ENCODE measurements at places on chromosomes 1 and 21. TPM values are rescaled to one million over a fixed set of nuclear protein-coding genes. Genes with fewer than 3 reads are reported as not detected.

- H3K27me3 ChIP-seq: no peaks in the 10 kb centered on the region
- no peaks in the 10 kb centered on the region for H3K36me3 ChIP-seq
- no peak for DNase-seq
- H3K27ac ChIP-seq: no peak overlapping the region
- no peak overlapping the region for H3K4me3 ChIP-seq
Measured at GRCh38 chr1:68516066-68516465, 19.2 kb upstream of the DEPDC1 start.

The CGN gene
- 0.27 TPM for total RNA-seq

GRCh38 chr1:162736633-162737067 lies 53.9 kb upstream of the HSD17B7 start:
- no peak overlapping the region for H3K4me3 ChIP-seq
- DNase-seq: no peak
- no peaks in the 10 kb centered on the region for H3K27me3 ChIP-seq
- H3K4me1 ChIP-seq: no peaks in the 10 kb centered on the region
- no peak overlapping the region for H3K27ac ChIP-seq

The GPR153 gene
- 1.5 TPM for total RNA-seq

The C1orf185 gene
- not detected for total RNA-seq

DNA sequence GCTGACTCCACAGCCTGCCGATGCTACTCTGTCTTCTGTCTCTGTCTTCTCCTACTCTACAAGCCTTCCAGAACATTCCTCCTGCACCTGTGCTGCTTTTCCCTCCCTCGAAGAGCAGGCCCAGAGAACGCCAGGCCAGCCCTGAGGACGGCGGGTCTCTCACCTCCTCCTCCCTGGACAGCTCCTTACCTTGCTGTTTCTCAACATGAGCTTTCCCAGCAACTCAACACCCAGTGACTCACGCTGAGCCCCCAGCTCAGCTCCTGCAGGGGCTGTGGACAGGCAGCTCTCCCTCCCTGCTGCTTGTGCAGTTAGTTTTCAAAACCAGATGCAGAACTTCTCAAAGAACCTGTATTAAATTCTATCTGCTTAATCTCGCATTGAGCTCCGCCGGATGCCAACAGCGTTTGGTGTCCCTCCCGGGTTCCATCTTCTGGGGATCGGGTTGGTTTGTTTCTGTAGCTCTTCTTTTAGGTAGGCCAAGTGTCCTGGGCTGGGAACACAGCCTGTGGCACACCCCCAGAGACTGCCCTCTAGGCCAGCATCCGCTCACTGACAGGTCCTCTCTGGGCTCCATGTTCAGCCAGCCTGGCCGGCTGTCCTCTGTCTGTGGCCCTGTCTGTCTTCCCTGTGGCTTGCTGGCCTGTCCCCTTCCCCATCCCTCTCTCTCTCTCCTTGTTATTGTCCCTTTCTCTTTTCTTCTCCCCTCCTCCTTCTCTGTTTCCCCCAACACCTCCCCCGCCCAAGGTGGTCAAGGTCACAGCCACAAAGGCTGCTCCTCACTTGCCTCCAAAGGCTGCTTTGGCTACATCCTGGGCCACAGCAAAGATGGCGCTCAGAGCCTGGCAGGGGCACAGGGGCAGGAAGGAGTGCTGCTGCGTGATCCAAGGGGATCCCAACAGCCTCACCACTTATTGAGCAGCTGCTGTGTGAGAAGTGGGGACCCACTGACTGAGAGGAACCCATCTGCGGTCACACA lies 391.0 kb downstream of the MATN1 start:
- H3K36me3 ChIP-seq: no peaks in the 10 kb centered on the region
- H3K4me1 ChIP-seq: no peaks in the 10 kb centered on the region

Measured in K562 (cell line).